Cardiac muscle cell (in vitro differentiated cells and primary cell): ENCODE measurements at places on chromosomes 3 and 15. TPM values are rescaled to one million over a fixed set of nuclear protein-coding genes. Genes with fewer than 3 reads are reported as not detected.

Gene HGD
- total RNA-seq: 0.39 TPM in 1 of 2 replicates, not detected in the other

Gene SPATA12
- total RNA-seq: not detected in 2 replicates

Gene SMCO1
- total RNA-seq: 0.45 and 0.99 TPM in 2 replicates

Gene COL6A6
- 0.60 and 1.1 TPM in 2 replicates for total RNA-seq

Gene COLQ
- 4.5 and 10.4 TPM in 2 replicates for total RNA-seq

Gene FANCD2OS
- not detected in 2 replicates for total RNA-seq

Gene SKOR1
- 0.85 and 1.1 TPM in 2 replicates for total RNA-seq

Gene LMOD3
- 0.11 and 0.18 TPM in 2 replicates for total RNA-seq

Gene EOMES
- 0.11 TPM in 1 of 2 replicates, not detected in the other for total RNA-seq

Gene SLC28A1
- total RNA-seq: 0.24 and 0.81 TPM in 2 replicates

Gene SOX14
- not detected in 2 replicates for total RNA-seq

Gene TRIM71
- total RNA-seq: 13.9 and 21.8 TPM in 2 replicates

Gene CTDSPL
- total RNA-seq: 15.3 and 17.7 TPM in 2 replicates

Gene C2CD4A
- total RNA-seq: not detected in 2 replicates

Gene MCF2L2
- 7.0 and 12.9 TPM in 2 replicates for total RNA-seq

Gene MASP1
- total RNA-seq: 397 and 507 TPM in 2 replicates

Gene C3orf70
- 0.42 and 1.1 TPM in 2 replicates for total RNA-seq

Gene TMC3
- total RNA-seq: 0.21 and 0.32 TPM in 2 replicates

Gene CDHR4
- not detected in 2 replicates for total RNA-seq

Gene TMEM207
- total RNA-seq: not detected in 2 replicates

Gene TRH
- 92.4 and 111 TPM in 2 replicates for total RNA-seq

Gene GPR149
- total RNA-seq: not detected in 2 replicates

Gene RYR3
- 0.39 and 0.42 TPM in 2 replicates for total RNA-seq

Gene PLAAT1
- 35.4 and 44.1 TPM in 2 replicates for total RNA-seq

Gene ABHD6
- 13.4 and 31.4 TPM in 2 replicates for total RNA-seq

Gene ARL14
- not detected in 2 replicates for total RNA-seq

Gene RPL39L
- total RNA-seq: 29.7 and 56.2 TPM in 2 replicates

Gene GCNT3
- not detected in 2 replicates for total RNA-seq

Gene ROPN1
- total RNA-seq: not detected in 2 replicates

Gene SEMA3G
- 6.5 and 13.6 TPM in 2 replicates for total RNA-seq

Gene GRK7
- total RNA-seq: not detected in 2 replicates

Gene RAB6B
- 2.4 and 2.6 TPM in 2 replicates for total RNA-seq

Gene PPARG
- total RNA-seq: 0.32 and 0.45 TPM in 2 replicates

Gene ITIH1
- total RNA-seq: not detected in 2 replicates

Gene KIF15
- 1.4 and 6.4 TPM in 2 replicates for total RNA-seq

Gene CNTN4
- total RNA-seq: 5.6 and 16.2 TPM in 2 replicates

Gene ATP13A5
- not detected in 2 replicates for total RNA-seq

Gene TTC21A
- 2.7 and 3.1 TPM in 2 replicates for total RNA-seq

Gene DPPA2
- not detected in 2 replicates for total RNA-seq
